NCI-H2171 (cell line): ENCODE measurements at places on chromosomes 1 and 21.

DNA sequence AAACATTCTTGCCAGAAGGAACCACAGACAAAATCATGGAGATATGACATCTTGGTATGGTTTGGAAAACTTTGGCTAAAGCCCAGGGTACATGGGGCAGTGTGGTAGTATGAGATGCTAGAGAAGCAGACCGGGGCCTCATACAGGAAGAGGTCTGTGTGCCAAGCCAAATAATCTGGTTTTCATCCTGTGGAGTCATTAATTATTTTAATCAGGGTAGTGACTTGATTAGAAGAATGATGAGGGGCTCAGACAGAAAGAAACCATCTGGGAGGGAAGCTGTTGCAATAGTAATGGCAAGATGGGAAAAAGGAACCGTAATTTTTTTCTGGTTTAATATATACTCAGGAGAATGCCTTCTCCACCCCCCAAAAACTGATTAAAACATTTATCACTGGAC is 318.0 kb downstream of the BRINP2 start:
- no peak for DNase-seq

GRCh38 chr21:14550135-14550534 is 4.0 kb upstream of the SAMSN1 start:
- no peak for DNase-seq

GRCh38 chr1:92016720-92017316 is 13.0 kb upstream of the EPHX4 start:
- DNase-seq = no peak

DNA sequence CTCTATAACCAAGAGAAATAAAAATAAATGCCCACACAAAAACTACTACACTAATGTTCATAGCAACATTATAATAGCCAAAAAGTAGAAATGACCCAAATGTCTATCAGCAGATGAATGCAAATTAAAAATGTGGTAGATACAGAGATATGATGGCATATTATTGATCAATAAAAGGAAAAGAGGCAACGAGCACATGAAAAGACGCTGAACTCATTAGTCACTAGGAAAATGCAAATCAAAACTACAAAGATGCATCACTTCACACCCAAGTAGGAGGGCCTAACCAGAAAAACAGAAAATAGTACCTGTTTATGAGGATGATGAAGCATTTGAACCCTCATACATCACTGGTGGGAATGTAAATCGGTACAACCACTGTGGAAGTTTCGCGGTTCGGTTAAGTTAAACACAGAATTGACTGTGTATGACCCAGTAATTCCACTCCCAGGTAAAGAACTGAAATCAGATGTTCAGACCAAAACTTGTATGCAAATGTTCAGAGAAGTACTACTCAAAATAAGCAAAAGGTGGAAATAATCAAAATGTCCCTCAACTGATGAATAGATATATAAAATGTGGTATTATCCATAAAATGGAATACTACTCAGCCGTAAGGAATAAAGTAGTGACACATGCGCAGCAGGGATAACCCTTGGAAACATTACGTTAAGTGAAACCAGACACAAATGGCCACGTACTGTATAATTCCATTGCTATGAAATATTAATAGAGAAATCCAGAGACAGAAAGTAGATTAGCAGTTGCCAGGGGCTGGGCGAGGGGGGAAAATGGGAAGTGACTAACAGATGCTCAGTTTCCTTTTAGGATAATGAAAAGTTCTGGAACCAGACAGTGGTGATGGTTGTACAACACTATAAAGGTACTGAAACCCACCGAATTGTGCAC is 3.1 kb downstream of the USP48 start:
- DNase-seq = no peak

DNA sequence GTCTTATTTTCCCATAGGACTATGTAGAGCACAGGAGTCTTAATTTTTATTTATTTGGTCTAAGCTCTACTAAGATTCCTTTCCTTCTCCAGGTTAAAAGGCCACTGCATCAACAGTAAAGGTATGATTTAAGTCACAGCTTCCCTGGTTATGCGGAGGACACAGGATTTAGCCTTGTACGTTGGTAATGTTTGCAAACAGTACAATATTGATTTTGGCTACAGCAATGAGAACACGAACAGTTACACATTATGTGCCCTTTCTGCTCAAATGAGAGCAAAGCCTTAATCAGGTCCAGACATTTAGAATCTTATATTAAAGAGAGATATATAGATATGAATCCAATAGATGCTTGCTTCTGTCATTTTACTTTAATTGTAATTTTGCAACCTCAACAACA is 264.0 kb downstream of the NUF2 start:
- DNase-seq = no peak

DNA sequence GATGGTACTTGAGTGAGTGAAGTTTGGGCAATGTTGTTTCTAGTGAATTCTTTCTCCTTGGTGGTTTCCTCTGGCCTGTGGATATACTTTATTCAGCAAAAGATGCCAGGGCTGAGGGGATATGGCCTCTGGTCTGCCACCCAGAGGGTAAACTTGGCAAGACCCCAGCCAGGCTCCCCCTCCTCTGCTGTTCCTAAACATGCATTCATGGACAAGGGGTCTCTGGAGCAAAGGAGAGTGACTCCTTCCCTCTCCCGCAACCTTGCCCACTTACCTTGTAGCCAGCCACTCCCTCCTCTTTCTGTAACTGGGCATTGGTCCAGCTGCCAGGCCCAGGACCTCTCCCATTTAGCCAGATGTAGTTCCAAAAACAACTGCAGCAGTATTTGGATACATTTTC is 43.8 kb downstream of the RUNX3 start:
- no peak for DNase-seq

GRCh38 chr1:202317941-202318925 is 23.5 kb downstream of the UBE2T start:
- no peak for DNase-seq

DNA sequence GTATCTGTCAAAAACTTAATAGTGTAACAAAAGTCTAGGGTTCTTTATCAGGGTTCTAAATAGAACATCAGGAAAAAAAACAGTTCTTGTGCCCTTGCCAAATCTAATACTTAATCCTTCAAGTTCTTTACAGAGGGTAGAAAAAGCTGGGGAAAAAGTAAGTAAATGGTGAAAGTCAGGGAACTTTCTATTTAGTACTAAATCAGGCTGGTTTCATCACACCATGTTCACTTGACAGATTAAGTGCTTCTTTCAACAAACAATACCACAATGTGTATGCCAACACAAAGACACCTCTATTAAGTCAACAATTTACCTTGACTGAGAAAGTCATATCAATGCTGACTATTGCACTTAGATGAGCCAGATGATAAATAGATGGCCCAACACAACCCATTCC is 9.7 kb downstream of the DBT start:
- no peak for DNase-seq

- no peak for DNase-seq
These were observed 69.4 kb downstream of the MEGF6 start for GRCh38 chr1:3541936-3542335.

- no peak for DNase-seq
These were observed 13.8 kb downstream of the ADORA3 start for GRCh38 chr1:111489604-111490003.

GRCh38 chr1:90414201-90414600 is 302.9 kb downstream of the BARHL2 start:
- DNase-seq = no peak
